Umbilical cord (tissue), 2 donors: ENCODE measurements at places on chromosomes 3 and 15.

DNA sequence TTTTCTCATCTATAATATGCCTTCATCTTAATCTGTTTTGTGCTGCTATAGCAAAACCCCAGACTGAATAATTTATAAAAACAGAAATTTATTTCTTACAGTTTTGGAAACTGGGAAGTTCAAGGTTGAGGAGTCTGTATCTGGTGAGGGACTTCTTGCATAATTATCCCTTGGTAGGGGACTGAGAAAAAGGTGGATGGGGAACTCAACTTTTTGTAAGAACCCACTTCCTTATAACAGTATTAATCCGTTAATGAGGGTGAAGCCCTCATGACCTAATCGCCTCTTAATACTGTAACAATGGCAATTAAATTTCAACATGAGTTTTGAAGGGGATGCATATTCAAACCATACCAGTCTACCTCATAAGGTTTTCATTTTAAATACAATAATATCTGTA, 17.4 kb upstream of the MYH15 start:
- DNase-seq = no peak

DNA sequence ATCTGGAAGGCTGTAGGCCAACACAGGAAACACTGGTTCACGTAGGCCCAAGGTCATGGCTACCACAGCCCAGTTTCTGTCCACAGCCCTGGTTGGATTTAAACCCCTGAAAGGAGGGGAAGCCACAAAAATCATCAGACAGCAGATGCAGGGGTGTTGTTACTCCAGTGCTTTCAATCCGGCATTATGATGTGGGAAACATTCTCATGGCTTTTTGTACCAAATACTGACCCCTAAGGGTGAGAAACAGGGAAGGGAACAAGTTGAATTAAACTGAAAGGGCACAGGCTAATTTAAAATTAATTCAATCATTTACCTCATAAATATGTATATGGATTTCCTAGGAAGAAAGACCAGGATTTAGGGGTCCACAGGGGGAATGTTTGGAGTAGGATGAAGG, 375.6 kb downstream of the CTNNB1 start:
- no peak for DNase-seq

DNA sequence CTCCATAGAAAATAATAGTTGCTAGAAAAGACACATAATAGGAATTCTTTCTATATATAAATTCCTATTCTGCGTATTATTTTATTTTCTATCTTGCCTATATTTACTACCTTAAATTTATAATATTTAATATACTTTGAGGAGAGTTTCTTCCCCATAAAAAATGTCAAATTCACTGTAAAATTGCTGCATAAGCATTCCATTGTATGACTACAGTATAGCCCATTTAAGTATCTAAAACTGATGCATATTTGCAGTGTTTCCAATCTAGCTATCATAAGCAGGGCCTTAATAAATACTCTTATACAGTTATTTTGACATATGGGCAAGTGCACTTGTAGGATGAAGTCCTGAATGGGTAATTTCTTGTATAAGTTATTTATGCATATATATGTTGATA, 1088.6 kb upstream of the EPHA6 start:
- DNase-seq = no peak

DNA sequence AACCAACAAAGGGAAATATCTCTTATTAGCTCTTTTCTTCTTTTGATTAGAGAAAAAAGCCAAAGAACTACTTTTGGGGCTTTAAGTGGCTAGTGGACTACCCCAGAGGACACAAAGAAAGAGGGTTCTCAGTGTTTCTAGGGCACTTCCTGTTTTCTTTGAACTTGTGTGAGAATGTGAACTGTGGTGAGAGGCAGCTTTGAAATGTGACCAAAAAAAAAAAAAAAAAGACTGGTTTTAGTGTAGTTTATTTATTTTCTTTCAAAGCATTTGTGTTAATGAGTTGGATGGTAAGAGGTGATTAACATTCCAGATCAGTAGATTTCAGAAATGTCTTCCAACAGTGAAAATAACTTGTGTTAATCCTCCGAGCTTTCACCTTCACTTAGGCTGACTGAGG, 32.4 kb downstream of the SELENOT start:
- no peak for DNase-seq

GRCh38 chr3:45280232-45280631, 54.1 kb upstream of the TMEM158 start:
- DNase-seq = no peak

DNA sequence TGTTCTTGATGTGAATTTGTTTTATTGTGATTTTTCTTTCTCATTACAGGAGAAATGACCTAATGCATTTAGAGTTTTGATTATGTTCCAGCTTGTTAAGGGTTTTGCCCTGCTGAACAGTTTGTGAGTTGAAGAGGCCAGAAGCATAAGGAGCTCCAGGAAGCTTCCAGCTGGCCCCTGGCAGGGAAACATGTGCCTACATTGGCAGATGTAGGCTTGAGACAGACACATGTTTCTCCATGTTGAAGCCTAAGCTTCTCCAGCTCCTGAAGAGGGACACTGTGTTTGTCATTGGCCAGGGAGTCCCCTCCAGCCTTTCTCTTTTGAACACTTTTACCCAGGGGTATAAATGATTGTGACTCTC, 88.4 kb downstream of the ASB7 start:
- DNase-seq = no peak

- no peak for DNase-seq
Measured at GRCh38 chr3:150740733-150741496, 22.1 kb downstream of the SIAH2 start.

DNA sequence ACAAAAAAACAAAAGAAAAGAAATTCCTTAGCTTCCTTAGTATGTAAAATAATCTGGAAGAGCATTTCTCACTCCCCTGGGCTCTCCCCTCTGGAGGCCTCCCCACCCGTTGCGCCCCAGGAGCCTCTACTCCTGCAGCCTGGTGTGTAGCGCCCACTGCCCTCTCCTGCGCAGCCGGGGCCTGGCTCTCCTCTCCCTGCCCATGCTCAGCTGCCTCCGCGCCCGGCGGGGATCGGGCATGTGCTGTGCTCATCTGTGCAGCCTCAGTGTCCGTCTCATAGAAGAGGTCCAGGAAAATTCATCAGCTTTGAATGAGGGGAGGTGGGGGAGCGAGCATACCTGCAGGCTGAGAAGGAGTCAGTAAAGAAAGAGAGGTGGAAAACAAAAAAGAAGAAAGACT, 203.9 kb downstream of the ATP10A start:
- DNase-seq = no peak

DNA sequence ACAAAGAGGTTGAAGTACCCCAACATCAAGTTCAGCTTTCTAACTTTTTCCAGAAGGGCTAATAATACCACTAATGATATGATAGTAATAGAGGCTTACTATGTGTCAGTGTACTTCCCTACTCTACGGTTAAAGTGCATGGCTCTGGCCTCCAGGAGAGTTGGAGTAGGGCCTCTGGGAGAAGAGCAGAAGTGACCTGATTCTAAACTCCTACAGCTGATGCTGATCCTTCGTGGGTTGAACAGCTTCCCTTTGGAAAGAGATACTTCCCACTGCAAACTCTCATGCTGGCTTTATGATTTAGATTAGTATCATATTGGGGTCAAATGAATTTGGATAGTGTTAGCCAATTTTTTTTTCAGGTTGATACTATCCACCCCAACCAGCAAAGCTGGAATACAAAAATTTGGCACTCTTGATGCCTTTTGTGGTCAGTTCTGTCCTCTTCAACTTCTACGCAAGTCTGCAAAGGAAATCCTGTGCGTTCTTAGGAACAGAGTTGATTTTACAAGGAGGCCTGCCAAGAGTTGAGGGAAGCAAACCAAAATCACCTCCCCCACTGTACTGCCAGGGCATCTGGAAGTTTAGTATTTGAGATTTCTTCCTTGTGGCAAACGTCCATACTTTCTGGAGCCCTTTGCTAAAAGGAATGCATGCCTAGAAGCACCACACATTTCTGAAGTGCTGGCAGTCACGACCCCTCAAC, 17.8 kb downstream of the TMEM212 start:
- peak; percentile 61 for DNase-seq

- peak; percentile 43 for DNase-seq
Measured at GRCh38 chr3:117524890-117525289, 815.3 kb downstream of the TUSC7 start.

- DNase-seq = no peak
Measured at GRCh38 chr3:132265488-132265887, 51.7 kb upstream of the ACP3 start.

GRCh38 chr3:143973259-143974021, 1.8 kb downstream of the DIPK2A start:
- DNase-seq = peak; percentile 88

DNA sequence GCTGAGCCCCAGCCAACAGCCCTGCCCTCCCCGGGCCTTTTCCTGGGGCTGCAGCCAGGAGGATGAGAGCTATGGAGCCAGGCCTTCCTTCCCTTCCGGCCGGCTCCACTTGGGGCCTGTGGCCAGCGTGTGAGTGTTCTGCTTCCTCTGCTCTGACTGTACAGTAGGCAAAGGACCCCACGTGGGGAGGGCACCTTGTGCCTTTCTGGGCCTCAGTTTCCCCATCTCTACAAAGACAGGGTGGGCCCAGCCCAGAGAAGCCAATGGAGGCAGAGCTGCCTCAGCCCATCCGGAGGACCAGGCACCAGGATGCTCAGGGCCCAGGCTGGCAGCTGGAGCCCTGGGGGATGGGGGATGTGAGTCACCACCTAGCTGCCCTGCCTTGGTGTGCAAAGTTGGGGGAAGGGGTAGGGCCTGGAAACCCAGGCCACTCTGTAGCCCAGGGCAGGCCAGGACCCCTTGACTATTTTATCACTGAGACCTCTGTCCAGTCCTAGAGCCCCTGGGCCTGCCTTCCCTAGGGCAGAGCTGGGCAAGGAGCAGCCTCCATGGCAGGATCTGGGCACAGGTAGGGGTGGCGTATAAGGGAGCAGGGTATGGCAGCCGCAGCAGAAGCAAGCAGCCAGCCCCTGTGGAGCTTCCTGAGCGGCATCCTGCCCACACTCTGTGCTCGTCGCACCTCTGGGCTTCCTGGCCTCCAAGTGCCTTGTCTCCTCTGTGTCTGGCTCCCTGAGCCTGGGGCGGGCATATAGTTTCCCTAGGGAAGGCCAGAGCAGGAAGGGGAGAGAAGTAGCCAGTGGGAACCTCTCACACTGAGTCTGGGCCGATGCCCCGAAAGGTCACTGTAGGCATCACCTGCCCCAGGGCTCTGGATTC, 1.8 kb downstream of the PSTPIP1 start:
- DNase-seq = no peak

- DNase-seq = no peak
Measured at GRCh38 chr15:38545179-38545578, 19.4 kb downstream of the RASGRP1 start.

- DNase-seq = no peak
Measured at GRCh38 chr15:63258658-63259057, 18.7 kb upstream of the APH1B start.

- no peak for DNase-seq
Measured at GRCh38 chr3:186471771-186472170, 72.4 kb downstream of the CRYGS start.

DNA sequence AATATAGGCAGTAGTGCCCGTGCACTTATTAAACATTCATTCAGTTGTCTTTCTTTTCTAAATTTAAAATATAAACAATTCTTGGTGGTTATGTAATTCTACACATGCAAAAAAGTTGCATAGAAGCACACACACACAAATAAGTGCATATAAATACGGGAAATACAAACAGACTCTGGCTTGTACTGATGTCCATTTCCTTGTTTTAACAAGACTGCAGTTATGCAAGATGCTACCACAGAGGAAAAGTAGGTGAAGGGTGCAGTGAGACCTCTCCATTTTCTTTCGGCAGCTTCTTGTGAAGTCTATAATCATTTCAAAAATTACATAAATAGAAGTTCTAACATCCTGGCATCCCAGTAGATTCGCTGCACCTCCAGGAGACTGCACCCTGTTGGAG, 130.6 kb upstream of the BCL6 start:
- DNase-seq = no peak

GRCh38 chr3:58250093-58250707, 12.6 kb downstream of the ABHD6 start:
- no peak for DNase-seq

DNA sequence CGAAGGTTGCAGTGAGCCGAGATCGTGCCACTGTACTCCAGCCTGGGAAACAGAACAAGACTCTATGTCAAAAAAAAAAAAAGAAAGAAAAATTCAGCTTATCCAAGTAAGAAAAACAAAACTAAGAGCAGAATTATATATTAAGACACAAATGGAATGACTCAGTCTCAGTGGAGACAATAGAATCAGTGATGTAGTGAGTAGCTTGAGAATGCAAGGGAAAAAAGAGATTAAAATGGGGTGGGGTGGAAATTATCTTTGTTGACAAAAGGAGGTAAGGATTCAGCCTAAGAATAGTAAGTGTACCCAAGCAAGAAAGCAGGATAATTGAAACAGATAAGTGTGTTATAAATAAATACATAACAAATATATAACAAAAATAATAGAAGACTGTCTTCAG, 70.7 kb downstream of the BLM start:
- no peak for DNase-seq

DNA sequence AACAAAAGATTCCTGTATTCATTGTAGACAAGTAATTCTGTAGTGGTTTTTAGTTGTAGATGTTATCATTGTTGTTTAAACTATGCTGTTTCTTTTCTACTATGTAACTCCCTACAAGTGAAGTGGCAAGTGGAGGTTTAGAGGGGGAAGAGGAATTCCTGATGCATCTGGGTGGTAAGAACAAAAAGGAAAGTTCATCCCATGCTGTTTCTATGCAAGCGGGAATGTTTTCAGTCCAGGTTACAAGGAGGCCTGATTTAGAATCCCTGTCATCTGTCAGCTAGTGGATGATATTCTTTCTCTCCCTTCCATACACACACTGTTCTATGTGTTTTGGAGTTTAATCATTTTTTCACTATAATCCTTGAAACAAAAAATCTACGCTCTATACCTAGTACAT, 67.4 kb downstream of the IMPG2 start:
- no peak for DNase-seq

DNA sequence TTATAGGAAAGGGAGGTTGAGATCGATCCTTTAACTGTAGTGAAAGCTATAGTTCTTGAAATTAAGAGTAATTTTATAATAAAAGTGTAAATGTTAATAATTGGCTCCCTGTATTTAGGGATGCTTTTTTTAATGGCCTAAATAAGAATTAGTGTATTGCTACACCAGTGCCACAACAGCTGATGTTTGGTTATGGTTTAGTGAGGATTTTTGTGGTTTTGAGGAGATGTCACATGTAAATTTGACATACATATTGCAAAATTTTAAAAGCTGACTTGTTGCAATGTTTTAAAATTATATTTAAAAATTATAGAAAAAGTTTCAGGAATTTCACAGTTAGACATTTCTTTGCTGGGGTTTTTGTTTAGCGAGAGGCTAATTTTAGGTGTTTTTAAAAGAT, 3.9 kb downstream of the TSC22D2 start:
- no peak for DNase-seq

DNA sequence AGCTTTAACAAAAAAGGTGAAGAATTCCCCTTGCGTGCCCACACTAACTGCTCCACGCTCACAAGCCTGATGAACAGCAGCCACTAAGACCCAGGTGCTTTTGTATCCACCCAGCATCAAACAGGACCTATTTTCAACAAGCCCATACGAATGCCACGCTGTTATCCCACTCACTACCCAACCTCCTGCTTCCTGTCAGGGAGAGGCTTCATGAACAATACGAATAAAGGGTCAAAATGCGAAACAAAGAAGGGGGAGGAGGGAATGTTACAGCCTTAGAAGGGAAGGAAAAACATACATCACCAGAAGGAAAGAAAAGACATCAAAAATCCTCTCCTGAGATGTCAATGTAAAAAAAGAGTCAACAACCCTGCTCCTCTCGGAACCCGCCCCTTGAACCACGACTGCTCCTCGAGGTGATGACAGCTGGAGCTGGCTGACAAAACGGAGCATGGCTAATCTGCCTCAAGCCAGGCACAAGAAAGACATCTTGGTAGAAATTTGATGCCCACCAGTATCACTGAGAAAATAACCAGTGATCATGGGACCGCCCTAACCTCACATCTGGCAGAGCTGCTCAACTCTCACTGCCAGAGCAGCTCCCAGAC, 9.7 kb downstream of the ERC2 start:
- DNase-seq = no peak
